Activated naive CD4-positive, alpha-beta T cell treated with anti-CD3 and anti-CD28 coated beads, Interleukin-2, amount 50 U/mL, for 16 hours (primary cell): ENCODE measurements at places on chromosomes 7 and 10.

DNA sequence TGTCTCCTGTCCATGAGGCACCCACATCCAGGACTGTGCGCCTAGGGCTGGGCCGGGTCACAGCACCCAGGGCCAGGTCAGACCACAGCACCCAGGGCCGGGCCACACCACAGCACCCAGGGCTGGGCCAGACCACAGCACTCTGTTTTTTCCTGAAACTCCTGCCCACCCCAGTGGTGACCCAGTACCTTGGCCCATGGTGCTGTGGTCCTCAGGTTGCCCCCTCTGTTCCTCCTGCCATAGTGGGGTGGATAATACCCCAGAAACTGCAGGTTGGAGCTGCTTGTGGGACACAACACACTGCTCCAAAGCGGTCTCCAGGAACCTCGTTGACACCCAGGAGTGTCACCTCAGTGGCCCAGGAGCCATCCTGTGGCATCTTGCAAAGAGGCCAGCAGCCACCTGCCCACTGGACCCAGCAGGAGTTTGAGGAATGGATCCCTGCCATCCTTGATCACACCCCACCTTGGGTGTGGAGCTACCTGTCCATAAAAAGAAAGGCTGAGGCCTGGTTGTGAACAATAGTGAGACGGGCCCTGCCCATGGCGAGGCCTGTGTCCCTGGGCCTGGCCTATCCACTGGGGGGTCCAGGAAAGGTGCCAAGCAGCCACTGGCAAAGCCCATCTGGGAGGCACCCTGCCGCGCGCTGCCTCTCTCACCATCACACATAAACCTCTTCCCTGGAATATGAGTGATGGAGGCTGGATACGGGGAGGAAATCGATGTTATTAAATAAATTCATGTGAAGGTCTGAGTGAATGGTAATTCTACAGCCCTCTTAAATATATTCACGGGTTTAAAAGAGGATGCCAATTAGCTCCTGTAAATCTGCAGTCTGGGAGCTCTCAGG, 89.0 kb downstream of the NKX6-2 start:
- no peak for DNase-seq

DNA sequence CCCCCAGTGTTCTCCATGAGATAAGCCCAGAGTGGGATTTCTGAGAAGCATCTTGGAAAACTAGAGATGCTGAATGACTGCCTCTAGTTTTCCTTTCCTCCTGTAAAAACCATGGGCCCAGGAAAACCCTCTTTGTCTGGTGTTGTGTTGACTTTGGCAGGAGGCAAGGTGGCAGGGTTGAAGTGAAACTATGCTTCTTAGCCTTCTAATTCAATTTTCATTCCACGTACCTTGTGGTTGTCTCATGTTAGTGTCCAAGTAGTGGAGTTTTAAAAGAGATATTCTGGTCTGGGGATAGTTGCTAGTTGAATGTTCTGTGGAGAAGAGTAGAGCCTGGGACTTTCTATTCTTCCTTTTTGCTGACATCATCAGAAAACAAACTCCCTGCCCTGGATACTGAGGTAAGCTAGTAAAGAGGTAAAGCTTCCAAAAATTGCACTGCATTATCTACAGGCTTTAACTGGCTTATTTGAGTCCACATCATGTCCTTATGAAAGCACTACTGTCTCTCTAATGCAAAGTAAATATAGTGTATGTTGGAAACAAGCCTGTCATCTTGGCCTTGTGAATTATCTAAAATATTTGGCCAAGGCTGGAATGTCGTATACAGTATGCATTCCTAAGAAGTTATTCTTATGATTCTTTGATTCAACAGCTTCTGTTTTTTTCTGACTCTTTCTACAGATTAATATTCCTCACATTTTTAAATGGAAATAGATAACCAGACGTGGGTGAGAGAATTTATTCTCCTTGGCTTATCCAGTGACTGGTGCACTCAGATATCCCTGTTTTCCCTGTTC, at the start of gene OR2F2:
TSS of gene OR2F2 (plus strand) at position 708 of the 800 bp plus-strand sequence. CDS start at position 708, 0 bp downstream.
- no peak for DNase-seq

- no peak for DNase-seq
These were observed 58.8 kb downstream of the VIM start for GRCh38 chr10:17286562-17287550.

DNA sequence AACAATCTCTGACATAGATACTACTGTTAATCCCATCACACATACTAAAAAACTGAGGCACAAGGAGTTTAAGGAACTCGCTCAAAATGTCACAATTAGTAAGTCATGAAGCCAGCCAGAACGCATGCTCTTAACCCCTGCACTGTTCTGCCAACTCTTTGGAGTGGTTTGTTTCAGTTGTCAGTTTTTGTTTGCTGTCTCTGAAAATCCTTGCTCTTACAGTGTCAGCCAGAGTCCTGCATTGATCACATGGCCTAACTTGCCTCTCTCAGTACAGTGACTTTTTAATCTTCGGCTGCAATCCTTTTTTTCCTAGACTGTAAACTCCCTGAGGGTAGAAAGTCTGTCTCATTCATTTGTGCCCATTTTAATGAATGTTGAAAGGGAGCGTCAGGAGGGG, 753.8 kb downstream of the AUTS2 start:
- no peak for DNase-seq

DNA sequence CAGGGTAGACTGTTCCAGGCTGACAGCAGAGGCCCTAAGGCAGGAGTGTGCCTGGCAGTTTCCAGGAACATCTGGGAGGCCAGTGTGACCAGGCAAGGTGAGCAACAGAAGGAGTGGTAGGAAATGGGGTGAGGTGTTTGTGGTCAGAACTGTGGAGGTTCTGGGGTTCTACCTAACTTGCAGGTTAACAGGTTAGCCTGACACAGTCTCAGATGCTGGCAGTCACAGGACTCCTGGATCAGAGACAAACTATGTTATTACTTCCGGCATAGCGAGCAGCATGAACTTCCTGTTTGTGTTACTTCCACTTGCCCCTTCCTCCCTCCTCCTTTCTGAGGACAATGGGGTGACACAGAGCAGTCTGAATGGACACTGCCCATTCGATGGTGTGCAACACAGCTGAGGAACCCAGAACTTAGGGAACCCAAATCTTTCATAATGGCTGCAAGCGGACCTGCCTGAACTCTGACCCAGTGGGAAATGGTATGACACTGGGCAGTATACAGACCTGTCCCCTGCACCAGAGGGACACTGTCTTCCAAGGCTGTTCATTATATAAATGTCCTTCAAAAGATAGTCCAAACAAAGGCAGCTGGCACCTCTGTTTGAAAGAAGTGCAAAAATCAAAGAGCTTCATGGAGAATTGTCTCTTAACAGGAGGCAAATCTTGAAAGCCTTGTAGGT, 3.9 kb upstream of the SAR1A start:
- DNase-seq: no peak

- peak; percentile 27 for DNase-seq
These were observed 30.7 kb upstream of the EPC1 start for GRCh38 chr10:32377458-32378259.

GRCh38 chr10:125521721-125522680, 161.0 kb downstream of the TEX36 start:
- no peak for DNase-seq

DNA sequence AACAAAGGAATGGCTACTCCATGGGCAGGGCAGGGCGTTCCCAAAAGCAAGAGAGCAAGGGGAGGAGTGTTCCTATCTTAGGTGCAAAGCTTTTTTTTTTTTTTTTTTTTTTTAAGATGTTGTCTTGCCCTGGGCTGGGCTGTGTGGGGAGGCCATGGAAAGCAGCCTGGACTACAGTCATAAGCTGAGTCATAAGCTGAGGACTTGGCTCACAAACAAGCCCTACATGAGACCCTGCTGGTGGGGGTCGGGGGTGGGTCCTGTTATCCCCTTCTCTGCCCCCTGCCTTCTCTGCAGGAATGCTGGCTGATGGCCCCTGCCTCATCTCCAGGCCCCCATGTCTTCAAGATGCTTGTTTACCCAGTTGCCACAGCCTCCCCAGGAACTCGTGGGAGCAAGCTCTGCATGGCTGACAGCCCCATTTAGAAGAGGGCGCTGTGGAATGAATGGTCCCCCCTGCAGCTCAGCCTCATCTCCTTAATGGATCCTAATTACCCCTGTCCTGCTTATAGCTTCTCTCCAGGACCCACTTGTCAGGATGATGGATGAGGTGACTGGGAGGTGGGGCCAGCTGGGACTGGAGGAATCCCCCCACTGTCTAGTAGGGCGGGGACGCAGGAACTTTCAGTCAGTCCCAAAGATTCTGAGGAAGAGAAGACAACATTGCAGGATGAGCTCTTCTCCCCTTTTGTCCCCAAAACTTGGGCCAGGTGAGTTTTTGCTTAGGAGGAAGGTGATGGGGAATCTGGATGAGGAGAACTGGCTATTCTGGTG, 340.8 kb upstream of the PODXL start:
- no peak for DNase-seq

DNA sequence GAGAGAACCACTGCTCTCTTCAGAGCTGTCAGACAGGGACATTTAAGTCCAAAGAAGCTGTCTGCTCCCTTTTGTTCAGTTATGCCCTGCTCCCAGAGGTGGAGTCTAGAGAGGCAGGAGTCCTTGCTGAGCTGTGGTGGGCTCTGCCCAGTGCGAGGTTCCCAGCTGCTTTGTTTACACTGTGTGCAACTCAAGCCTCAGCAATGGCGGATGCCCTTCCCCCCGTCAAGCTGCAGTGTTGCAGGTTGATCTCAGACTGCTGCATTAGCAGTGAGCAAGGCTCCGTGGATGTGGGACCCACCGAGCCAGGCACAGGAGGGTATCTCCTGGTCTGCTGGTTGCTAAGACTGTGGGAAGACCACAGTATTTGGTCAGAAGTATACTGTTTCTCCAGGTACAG, 438.9 kb downstream of the ARL4A start:
- no peak for DNase-seq

- DNase-seq: no peak
These were observed 162.4 kb upstream of the PPP2R2D start for GRCh38 chr10:131738396-131738735.

DNA sequence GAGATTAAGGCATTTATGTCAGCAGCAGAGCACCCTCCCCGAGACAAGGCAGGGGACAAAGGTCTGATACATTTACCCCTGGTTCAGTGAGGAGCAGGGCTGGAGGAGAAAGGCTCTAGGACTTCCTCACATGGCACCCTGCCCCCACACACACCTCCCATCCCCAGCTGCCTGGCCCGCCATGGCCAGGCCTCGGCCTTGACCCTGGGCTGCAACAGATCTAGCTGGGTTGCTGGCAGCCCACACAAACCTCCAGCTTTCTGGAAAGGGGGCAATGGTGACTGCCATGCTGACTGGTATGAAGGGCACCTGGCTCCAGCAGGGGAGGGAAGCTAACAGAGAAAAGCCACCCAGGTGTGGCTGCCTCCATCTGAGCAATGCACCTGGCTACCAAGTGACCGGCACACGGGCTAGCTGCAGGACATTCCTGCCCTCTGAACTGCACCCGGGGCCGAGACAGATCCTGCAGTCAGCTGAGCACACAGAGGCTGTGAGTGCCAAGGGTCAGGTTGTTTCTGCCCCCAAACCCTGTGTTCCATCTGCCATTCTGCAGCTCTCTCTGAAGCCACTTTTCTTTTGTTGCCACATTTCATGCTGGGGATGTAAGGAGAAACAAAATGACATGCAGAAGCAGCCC, 85.8 kb upstream of the LRRC18 start:
- DNase-seq: no peak

DNA sequence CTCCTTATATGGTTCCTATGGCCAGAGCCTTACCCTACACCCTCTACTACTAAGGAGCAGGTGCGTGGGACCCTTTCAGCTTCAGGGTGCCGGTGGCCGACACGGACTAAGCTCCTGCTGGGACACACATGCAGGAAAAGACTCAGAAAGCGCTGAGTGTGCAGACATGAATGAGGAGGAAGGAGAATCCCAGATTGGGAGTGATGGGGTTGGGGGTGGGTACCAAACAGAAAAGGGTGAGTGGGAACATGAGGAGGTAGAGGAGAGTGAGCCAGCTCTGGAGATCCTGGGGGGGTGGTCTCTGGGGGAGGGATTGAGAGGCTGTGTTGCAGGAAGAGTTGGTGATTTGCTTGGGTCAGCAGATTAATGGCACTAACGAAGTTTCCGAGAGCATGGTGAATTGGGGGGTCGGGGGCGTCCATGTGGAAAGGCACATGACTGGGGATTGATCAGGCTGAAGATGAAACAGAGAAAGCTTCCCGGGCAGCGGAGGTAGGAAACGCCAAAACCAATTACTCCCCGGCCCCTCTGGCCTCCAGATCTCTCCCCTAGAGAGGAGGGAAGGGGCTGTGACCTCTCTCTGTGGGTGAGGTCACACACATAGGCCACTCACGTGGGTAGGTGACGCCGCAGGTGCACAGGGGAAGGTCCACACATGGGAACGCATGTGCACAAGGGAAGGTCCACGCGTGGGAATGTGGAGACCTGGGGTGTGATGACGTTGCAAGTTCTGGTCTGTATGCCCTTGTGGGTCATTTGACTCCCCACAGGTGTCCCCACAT, 37.9 kb upstream of the SLF2 start:
- no peak for DNase-seq

GRCh38 chr10:7788639-7789286, 786 bp downstream of the ATP5F1C start:
- no peak for DNase-seq

- no peak for DNase-seq
These were observed 17.5 kb upstream of the ZNF862 start for GRCh38 chr7:149820622-149821190.

DNA sequence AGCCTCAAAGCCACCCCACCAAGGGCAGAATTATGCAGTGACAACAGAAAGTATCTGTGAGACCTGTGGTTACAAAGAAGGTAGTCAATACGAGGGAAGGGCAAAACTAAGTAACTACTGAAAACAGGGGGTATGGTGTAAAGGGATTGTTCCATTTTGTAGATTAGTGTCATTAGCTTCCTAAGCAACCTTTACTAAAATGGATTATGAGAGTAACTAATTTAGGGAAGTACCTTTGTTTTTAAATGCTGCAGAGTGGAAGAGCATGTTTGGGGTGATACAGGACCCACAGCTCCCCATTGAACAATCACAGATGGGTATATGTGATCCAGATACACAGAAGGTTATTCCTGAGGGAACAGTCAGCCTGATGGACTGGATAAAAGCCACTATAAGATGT, 51.3 kb upstream of the TAC1 start:
- DNase-seq: no peak

DNA sequence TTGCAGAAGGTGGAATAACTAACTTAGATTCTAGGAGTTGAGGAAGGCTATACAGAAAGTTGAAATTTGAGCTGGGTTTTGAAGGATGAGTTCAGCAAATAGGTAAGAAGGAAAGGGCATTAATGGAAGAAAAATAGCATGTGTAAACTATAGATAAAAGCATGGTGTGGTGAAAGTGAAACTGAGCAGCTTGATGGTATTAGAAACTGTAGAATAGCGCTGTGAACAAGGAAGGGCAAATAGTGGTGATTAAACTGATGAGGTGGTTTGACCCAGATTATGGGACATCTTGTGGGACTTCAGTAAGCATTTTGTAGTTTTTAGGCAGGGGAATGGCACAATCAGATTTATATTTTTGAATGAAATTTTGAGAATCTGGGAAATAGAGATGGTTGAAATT, 90.5 kb downstream of the EXOC6 start:
- no peak for DNase-seq

GRCh38 chr7:26046878-26047277, 105.1 kb upstream of the NFE2L3 start:
- no peak for DNase-seq

DNA sequence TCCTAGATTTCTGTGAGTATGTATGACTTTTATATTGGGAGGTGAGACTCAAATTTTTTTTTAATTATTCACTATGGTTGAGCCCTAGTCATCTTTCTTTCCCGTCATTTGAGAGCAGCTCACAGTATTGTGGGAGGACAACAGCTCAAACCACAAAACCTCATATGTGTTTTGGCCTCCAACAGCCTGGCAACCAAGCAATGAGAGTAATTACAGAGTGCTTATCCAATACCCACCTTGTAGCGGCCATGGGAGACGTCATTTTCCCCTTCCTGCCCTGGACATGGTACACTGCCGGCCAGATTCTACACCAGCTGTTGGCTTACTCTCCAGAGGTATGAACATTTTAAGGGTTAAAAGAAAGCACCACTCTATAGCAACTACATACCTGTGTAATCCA, 49.1 kb downstream of the DOCK4 start:
- DNase-seq: no peak
